ENCODE measurements at places on chromosomes 6 and 20.

GRCh38 chr6:106114492-106114891 lies 28.4 kb downstream of the PRDM1 start:
- no peak for DNase-seq

- DNase-seq, result peak; percentile 34
These were observed 78.6 kb downstream of the GCLC start for GRCh38 chr6:53466257-53466656.

GRCh38 chr6:21710216-21710615 lies 116.7 kb downstream of the SOX4 start:
- DNase-seq, result no peak

GRCh38 chr20:61347443-61347842 lies 95.4 kb downstream of the CDH4 start:
- no peak for DNase-seq

DNA sequence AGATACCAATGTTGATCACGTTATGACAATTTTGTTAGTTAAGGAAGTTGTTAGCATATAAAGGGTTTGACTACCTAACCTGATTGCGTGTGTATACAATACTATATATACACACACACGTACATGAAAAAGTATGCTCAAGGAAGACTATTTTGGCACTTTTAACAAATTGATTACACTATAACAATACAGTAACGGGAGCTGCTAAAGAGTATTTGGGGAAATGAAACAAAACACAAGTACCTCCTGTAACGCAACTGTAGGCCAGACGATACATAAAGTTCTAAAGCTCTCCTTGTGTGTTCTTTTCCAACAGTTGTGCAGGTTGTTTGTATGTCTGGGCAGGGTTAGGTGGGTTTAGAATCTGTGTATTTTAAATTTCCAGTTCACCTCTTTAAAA lies 98.7 kb downstream of the PLEKHG1 start:
- no peak for DNase-seq

Measured in foreskin fibroblast (primary cell).